NCI-H748 treated with DMSO at 0.1 percent for 48 hours (cell line): ENCODE measurements at places on chromosomes 6 and 20.

GRCh38 chr20:4060064-4060795 is 44.9 kb upstream of the RNF24 start:
- DNase-seq, result no peak

GRCh38 chr6:52515219-52515960 is 61.5 kb downstream of the TRAM2 start:
- no peak for DNase-seq

DNA sequence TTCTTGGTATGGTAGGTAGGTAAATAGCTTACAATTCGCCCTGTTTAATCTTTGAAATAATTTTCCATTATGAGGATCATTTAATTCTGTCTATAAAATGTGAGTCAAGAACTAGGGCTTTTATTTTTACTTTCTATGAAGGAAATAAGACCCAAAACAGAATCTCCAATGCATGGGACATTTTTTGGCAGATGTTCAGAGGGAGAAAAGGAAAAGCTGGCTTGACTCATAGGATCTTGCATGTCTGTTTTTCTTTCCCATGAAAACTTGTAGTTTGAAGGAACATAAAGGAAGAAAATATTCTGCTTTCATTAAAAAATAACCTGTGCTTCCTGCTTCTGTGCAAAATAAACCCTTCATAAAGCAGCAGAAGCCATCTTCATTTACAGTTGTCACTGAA is 143.1 kb upstream of the INSM1 start:
- no peak for DNase-seq

- DNase-seq, result no peak
Measured at GRCh38 chr6:41056768-41057490, 3.9 kb downstream of the APOBEC2 start.

- DNase-seq, result no peak
Measured at GRCh38 chr20:24102290-24102689, 113.7 kb upstream of the GGTLC1 start.

DNA sequence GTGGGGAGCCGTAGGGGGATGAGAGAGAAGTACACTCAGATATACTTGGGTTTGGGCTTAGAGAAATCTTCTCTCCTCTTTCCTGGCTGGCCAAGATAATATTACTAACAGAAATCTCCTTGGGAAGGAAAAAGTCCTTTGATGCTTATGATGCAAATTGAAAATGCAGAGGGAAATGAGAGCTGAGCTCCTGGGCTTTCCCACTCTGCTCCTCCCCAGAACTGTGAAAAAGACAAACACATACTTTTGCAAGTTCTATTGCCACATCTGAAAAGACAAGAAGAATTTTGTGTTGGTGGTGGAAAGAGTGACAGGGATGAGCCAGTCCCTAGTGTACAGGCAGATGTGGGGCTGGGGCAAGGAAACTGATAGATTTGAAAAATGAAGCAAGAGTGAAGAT is 185.9 kb downstream of the ANKRD60 start:
- no peak for DNase-seq

DNA sequence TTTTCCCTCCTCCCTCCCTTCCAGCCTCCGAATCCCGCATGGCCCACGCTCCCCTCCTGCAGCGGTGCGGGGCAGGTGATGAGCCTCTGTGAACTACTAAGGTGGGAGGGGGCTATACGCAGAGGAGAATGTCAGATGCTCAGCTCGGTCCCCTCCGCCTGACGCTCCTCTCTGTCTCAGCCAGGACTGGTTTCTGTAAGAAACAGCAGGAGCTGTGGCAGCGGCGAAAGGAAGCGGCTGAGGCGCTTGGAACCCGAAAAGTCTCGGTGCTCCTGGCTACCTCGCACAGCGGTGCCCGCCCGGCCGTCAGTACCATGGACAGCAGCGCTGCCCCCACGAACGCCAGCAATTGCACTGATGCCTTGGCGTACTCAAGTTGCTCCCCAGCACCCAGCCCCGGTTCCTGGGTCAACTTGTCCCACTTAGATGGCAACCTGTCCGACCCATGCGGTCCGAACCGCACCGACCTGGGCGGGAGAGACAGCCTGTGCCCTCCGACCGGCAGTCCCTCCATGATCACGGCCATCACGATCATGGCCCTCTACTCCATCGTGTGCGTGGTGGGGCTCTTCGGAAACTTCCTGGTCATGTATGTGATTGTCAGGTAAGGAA is at the start of gene OPRM1:
Gene OPRM1 (plus strand): TSS at position 10 of the 612 bp plus-strand sequence. CDS start 305 bp downstream, at position 315.
- no peak for DNase-seq

DNA sequence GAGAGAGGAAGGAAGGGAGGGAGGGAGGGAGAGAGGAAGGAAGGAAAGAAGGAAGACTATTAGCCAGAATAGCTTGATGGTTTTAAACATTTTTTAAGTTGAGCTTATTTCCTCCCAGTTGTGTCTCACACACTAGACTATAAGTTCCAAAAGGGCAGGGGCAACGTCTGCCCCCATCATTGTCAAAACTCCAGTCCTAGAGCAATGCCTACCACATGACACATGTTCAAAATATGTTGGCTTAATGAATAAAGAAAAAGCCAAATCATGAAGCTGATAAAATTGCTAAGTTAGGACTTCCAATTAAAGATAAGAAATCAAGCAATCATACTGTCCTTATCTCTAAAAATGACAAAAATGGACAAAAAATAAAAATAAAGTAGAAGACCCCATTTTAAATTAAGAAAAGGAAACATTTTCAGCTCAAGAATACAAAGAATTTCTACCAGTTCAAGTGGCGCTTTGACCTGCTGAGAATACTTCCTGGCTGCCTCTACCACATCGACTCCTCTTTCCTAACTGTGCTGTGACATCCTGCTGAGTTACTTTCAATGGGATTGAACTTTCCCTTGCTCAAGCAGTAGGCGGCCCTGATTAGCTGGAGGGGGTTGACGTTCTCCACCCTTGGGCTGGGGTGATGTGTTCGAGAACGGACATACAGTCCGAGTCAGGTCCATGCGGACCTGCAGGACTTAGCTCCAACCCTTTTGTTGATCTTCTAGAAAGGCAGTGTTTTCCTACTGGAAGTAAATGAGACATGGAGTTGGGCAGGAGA is 283.9 kb upstream of the FOXQ1 start:
- DNase-seq, result no peak

DNA sequence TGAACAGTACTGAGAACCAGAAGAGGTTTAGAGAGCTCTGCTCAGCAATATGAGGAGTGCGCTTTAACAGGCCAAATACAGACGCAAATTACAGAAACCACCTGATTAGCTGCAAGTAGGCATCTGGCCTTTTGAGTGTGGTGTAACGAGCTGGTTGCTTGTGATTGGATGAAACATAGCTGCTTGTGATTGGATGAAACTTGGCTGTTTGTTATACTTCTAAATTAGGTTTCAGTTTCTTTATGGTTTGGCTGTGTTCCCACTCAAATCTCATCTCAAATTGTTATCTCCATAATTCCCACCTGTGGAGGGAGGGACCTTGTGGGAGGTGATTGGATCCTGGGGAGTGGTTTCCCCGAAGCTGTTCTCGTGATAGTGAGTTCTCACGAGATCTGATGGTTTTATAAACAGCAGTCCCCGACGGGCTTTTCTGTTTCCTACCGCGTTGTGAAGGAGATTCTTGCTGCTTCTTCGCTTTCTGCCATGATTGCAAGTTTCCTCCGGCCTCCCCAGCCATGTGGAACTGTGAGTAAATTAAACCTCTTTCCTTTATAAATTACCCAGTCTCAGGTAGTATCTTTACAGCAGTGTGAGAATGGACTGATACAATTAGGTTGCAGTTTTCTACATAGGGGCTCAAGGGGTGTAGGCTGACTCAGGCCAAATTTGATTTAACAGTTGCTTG is 655.9 kb upstream of the MAN1A1 start:
- peak; percentile 89 for DNase-seq

- DNase-seq, result no peak
Measured at GRCh38 chr6:24255676-24256075, 102.2 kb downstream of the DCDC2 start.

DNA sequence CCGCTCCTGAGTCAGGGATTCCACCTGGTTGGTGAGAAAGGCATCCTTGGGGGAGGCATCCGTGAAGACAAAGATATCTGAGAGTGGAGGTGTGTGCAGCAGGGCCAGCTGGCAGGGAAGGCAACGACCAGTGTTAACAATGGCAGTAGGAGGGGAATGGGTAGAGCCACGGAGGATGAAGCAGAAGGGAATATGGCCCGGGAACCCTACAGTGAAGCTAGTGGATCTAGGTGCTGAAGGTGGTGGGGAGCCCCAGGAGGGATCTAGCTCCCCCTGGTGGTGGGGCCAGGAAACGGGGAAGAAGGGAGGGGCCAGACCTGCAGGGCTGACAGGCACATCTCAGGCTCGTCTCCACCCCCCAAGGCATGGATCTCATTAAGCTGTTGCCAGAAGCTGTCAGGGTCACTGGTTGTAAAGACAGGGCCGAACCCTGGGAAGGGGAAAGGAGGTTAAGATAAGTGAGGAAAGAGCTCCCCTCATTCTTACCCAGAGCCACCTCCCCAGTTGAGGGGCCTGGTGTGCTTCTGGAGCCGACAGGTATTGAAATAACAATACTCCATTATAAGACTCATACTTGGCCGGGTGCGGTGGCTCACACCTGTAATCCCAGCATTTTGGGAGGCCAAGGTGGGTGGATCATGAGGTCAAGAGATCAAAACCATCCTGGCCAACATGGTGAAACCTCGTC is 7.3 kb downstream of the VWA7 start:
- peak; percentile 63 for DNase-seq

- peak; percentile 54 for DNase-seq
Measured at GRCh38 chr6:41577356-41578216, 31.4 kb downstream of the FOXP4 start.

GRCh38 chr6:161379834-161380582 is 106.1 kb upstream of the AGPAT4 start:
- no peak for DNase-seq

GRCh38 chr20:36391456-36391855 is 85.3 kb downstream of the DLGAP4 start:
- no peak for DNase-seq

DNA sequence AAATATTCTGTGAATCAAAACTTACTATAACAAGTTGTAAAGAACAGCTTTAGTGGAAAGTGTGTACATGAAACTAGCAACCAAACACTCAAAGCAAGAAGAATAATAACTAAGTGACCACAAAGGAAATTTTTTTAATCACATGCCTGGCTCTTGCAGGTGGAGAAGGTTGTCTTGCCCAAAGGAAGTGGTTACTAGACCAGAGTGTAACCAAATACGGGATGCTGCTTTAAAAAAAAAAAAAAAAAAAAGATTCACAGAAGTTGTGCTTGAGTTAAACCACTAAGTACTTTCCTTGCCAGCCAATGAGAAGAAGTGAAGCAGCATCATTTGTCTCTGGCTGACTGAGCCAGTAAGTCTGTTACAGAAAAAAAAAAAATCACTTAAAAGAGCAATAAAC is 19.1 kb upstream of the HLA-DQB1 start:
- DNase-seq, result no peak

- DNase-seq, result peak; percentile 34
Measured at GRCh38 chr6:113488812-113489685, 368.1 kb upstream of the MARCKS start.

DNA sequence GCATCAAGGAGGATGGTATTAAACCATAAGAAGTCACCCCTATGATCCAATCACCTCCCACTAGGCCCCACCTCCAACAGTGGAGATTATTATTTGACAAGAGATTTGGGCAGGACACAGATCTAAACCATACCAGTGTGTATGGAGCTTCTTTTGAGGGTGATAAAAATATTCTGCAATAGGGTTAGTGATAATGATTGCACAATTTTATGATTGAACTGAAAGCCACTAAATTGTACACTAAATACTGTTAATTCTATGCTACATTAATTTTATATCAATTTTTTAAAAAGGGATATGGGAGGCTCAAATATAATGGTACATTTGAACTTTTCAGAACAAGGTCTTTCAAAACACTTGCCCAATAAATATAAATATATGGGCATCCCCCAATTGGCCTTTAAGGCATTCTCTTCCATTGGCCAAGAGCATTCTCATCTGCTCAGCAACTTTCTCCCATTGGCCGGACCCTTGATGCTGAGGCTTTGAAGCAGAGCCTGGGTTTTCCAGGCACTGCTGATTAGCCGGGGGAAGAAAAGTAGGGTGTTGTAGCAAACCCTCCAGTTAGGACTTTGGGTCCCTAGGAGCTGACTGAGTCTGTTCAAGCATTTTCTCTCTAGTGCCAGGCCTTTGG is 209.9 kb downstream of the LRFN2 start:
- no peak for DNase-seq
